SHP77 treated with DMSO at 0.1 percent for 48 hours (cell line): ENCODE measurements at places on chromosomes 11 and 22.

- no peak for DNase-seq
Observed at GRCh38 chr22:44191036-44191454, 10.3 kb downstream of the PARVG start.

DNA sequence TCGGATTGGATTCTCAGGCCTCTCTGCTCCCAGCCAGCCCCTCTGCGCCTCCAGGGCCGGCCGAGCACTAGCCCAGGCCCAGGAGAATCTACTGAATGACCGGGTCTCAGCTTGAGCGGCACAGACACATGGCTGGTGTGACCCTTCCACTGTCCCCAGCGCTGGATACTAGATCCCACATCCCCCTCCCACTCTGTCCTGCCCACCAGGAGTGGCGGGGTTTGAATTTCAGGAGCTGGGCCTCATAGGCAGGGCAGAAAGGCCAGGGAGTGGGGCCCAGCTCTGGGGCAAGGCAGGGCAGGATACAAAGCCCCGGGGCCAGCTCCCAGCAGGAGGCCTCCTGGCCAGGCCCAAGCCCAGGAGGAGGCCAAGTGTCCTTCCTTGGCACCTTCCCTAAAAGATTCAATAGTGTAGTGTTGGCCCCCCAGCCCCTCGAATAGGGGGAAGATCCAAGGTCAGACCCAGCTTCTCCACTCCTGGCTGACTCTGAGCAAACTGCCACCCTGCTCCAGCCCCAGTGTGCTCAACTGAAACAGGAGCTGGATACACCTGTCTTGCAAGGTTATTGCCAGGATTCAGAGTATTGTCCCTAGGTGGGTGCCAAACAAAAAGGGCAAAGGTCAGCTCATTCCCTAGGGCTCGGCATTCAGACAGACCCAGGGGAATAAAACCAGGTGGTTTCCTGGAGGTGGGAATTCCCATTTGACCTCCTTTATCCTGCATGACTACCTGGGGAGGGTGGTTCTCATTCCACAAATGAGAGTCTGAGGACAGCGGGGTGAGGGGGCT is 22.5 kb upstream of the TCF20 start:
- DNase-seq, result no peak

- DNase-seq, result no peak
Observed at GRCh38 chr11:3161309-3161708, 3.8 kb downstream of the OSBPL5 start.

DNA sequence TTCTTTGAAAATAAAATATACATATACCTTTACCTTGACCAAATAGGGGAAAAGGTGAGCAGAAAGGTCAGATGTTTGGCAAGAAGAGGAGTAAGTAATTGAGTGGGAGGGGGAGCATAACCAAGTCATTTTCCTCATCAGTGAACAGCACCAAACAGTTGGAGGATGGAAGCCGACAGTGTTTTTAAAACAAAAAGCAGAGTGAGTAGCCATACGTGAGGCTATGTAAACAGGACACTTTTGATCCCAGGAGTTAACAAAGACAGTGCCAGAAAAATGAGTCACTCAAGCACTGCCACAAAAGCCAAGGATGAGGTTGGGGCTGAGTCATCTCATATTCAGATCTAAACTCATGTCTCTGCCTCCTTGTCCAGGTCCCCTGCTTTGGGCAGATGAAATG is 734.7 kb downstream of the KCNA4 start:
- DNase-seq, result no peak

DNA sequence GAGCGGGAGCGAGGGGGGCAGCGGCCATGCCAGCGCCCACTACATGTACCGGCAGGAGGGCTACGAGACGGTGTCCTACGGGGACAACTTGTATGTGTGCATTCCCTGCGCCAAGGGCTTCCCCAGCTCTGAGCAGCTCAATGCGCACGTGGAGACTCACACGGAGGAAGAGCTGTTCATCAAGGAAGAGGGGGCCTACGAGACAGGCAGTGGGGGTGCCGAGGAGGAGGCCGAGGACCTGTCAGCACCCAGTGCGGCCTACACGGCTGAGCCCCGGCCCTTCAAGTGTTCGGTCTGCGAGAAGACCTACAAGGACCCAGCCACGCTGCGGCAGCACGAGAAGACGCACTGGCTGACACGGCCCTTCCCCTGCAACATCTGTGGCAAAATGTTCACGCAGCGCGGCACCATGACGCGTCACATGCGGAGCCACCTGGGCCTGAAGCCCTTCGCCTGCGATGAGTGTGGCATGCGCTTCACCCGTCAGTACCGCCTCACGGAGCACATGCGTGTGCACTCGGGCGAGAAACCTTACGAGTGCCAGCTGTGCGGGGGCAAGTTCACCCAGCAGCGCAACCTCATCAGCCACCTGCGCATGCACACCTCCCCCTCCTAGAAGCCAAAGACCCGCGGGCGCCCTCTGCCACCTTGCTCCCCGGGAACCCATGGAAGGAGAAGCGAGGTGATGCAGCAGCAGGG is 20.9 kb upstream of the TMEM191C start:
- no peak for DNase-seq

GRCh38 chr11:31664129-31664528 is 147.0 kb downstream of the PAX6 start:
- no peak for DNase-seq

DNA sequence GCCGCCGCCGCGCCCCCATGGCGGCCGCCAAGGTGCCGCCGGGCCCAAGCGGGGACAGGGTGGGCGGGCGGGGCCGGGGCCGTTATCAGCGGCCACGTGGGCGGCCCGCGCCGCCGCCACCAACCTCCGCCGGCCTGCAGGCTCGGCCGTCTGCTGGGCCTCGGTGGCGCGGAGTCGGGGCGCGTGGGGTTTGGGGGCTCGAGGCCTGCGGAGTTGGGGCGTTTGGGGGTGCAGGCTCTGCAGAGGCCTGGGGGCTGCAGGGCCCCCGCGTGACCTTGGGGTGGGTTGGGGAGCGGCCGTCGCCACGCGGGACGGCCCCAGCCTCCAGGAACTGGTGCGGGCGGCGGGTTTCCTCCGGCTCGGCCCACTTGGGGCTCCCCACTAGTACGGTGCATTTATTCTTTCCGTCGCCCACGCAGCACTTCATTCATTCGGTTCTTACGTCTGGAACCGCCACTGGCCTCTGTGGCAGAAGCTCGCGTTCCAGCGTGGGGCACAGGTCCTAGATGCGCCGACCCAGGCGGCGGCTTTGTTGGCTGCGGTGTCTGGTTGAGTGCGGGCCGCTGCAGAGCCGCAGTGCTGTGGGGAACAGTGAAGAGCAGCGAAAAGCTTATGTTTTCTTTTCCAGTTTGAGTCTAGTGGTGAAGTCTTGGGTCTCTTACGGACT is 740 bp upstream of the TRMT2A start:
- no peak for DNase-seq

GRCh38 chr22:45883811-45884170 is 93.2 kb downstream of the WNT7B start:
- DNase-seq, result no peak

- DNase-seq, result no peak
Observed at GRCh38 chr11:113470233-113470632, 5.0 kb downstream of the DRD2 start.

DNA sequence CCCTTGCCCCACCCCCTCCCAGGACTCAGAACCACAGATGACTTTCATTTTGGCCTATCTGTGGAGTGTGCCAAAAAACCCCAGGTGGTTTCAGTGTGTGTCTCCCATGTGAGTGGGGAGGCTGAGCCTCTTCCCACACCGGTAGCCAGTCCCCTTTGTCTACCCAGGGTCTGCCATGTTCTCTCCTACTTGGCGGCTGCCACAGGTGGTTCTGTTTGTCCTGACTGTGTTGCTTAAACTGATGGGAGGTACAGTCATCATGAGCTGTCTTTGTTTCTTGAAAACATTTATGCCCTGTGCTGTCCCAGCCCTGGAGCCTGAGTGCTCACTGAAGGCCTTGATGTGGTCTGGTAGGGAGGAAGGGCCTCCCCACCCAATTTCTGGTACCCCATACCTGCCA is 39.7 kb upstream of the SUSD2 start:
- no peak for DNase-seq

DNA sequence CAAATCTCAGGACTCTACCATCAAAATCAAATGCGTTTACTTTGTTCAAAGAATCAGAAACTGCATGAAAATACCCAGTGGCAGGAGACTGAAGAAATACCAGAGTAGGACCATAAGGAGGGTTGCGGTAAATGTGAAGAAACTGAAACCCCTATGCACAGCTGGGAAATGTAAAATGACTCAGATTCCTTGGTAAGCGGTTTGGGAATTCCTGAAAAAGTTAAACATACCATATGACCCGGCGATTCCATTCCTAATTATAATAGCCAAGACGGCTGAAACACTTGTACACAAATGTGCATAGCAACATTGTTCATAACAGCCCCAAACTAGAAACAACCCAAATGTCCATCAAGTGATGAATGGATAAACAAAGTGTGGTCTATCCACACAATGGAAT is 114.1 kb upstream of the GRAMD1B start:
- no peak for DNase-seq
